ENCODE measurements at places on chromosomes 11 and 22. TPM values are rescaled to one million over a fixed set of nuclear protein-coding genes. Genes with fewer than 3 reads are reported as not detected.

The EIF3F gene
- total RNA-seq = 137 TPM

The HBE1 gene
- not detected for total RNA-seq

The KCNA4 gene
- total RNA-seq = 2.1 TPM

The DMC1 gene
- total RNA-seq = 0.56 TPM

The C11orf91 gene
- not detected for total RNA-seq

The LRRC32 gene
- total RNA-seq = 30.3 TPM

The DUSP18 gene
- 2.2 TPM for total RNA-seq

The CYB561A3 gene
- total RNA-seq = 14.2 TPM

The MGAT3 gene
- total RNA-seq = 3.9 TPM

The SUSD2 gene
- 2.6 TPM for total RNA-seq

The GLYAT gene
- total RNA-seq = 0.22 TPM

DNA sequence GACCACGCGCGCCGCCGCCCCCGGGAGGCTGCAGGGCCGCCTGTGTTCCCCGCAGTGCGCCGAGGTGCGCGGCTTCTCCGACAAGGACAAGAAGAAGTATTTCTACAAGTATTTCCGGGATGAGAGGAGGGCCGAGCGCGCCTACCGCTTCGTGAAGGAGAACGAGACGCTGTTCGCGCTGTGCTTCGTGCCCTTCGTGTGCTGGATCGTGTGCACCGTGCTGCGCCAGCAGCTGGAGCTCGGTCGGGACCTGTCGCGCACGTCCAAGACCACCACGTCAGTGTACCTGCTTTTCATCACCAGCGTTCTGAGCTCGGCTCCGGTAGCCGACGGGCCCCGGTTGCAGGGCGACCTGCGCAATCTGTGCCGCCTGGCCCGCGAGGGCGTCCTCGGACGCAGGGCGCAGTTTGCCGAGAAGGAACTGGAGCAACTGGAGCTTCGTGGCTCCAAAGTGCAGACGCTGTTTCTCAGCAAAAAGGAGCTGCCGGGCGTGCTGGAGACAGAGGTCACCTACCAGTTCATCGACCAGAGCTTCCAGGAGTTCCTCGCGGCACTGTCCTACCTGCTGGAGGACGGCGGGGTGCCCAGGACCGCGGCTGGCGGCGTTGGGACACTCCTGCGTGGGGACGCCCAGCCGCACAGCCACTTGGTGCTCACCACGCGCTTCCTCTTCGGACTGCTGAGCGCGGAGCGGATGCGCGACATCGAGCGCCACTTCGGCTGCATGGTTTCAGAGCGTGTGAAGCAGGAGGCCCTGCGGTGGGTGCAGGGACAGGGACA, 2.7 kb downstream of the NLRP6 start:
- DNase-seq = peak; percentile 63

GRCh38 chr11:124943741-124944140, 7.9 kb upstream of the HEPACAM start:
- no peak for DNase-seq

- no peak for DNase-seq
Observed at GRCh38 chr11:93540896-93541553, 2.2 kb downstream of the SMCO4 start.

- DNase-seq = no peak
Observed at GRCh38 chr11:34135439-34135838, 30.0 kb downstream of the NAT10 start.

GRCh38 chr11:107043242-107044006, 25.1 kb upstream of the GUCY1A2 start:
- no peak for DNase-seq

- DNase-seq = peak; percentile 67
Observed at GRCh38 chr22:50506611-50507420, 686 bp downstream of the LMF2 start.

DNA sequence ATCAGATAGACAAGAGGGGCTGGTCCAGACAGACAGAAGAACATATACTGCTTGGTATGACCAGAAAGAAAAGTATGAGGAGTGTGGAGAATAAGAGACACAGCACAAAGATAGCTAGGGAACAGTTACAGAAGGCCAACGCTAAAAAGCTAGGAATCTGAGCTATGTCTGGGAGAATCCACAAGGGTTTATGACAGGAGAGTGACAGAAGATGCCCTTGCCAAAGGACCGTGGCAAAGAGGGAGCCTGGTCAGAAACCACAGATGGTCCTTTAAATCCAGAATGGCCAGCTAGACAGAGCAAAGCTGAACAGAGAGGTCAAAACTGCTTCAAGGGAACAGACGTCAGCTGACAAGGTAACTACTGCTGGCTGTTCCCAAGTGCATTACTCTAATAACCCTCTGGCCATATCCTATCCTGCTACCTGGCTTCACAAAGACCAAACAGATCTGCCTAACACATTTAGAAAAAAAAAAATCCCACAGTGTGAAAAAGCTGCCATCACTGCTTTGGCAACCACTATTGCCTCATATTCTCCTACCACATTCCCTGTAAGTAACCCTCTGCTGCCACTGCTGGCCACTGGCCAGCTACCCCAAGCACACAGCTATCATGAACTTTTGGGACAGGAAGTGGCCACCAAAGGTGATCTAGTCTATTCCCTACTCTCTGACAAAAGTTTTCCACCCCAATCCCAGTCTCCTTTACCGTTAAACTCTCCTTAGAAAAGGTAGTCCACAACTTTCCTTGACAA, 7.3 kb downstream of the SERGEF start:
- DNase-seq = no peak

- no peak for DNase-seq
Observed at GRCh38 chr11:31560842-31561476, 51.4 kb downstream of the ELP4 start.

GRCh38 chr11:78815831-78816230, 241.2 kb upstream of the NARS2 start:
- DNase-seq = no peak

- DNase-seq = peak; percentile 57
Observed at GRCh38 chr11:76380159-76380976, 564 bp downstream of the THAP12 start.

- no peak for DNase-seq
Observed at GRCh38 chr22:25748140-25748539, 6.2 kb downstream of the MYO18B start.

- DNase-seq = no peak
Observed at GRCh38 chr11:64036087-64037026, 626 bp downstream of the FLRT1 start.

DNA sequence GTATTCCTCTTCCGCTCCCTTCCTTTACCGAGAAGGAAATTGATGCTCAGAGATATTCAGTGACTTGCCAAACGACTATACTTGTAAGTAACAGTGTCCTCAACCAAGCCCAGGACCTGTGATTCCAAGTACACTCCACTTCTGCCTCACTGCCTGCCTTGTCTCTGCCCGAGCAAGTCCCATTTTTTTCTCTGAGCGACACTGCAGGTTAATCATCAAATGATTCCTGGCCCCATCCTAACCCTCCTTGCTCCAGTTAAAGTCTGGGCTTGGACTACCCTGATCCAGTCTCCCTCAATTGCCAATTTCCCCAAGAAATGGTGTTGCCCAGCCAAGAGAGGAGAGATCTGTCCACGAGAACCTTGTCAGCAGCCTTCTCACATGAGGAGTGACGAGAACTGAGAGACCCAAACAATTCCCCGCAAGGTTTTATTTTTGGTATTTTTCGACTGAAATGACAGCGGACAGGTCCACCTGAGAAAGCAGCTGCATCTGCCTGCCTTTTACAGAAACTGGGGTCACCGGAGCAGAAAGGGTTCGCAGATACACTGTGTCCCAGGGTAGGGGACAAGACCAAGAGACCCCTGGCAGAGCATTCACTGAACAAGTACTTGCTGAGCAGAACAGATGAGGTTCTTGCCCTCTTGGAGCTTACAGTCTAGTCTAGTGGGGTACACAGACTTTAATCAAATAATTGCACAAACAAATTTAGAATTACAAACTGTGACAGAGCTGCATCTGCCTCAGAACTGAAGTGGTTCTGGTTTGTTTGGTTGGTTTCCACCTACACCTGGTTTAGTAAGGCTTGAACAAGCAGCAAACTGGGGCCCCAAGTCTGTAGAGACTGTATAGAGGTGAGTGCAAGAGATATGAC, 11.4 kb downstream of the POU2AF1 start:
- DNase-seq = no peak

DNA sequence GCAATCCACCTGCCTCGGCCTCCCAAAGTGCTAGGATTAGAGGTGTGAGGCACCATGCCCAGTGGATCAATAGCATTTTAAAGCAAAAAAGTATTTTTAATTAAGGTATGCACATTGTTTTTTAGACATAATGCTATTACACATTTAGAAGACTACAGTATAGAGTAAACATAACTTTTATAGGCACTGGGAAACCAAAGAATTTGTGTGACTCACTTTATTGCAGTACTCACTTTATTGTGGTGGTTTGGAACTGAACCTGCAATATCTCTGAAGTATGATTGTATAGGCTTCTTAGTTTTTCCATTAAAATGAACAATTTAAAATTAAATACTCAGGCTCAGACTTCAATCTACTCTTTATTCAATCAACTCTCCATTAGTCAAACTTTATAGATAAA, 17.5 kb upstream of the CD3E start:
- DNase-seq = no peak

GRCh38 chr11:67099831-67100324, 19.2 kb upstream of the KDM2A start:
- DNase-seq = no peak

DNA sequence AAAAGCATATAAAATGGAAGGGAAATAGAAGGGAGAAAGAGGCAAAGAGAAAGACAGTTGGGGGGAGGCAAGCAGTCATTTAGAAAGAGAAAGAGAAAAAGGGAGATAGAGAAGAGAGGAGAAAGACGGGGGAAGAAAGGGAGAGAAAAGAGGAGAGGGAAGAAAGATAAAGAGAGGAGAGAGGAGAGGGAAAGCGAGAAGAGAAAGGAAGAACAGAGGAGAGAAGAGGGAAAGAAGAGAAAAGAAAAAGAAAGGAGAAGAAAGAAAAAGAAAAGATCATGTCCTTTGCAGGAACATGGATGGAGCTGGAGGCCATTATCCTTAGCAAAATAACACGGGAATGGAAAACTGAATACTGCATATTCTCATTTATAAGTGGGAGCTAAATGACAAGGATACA, 247.7 kb downstream of the MIAT start:
- no peak for DNase-seq

DNA sequence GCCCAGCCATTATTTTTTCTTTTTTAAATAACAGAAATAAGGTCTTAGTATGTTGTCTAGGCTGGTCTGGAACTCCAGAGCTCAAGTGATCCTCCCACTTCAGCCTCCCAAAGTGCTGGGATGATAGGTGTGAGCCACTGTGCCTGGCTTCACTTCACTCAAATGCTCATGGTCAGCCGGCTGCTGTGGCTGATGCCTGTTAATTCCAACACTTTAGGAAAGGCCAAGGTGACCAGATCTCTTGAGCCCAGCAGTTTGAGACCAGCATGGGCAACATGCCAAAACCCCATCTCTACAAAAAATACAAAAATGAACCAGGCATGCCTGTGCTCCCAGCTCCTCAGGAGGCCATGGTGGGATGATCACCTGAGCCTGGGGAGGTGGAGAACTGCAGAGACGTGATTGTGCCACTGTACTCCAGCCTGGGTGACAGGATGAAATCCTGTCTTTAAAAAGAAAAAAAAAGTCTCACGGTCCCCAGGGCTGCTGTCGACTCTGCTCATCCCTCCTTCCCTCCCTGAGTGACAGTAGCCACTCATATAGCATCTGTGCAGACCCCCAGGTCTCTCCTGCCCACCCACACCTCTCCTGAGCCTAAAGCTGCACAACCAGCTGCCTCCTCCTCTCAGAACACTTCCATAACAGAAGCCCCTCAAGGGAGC, 3.6 kb downstream of the YDJC start:
- no peak for DNase-seq

GRCh38 chr11:133164986-133165385, 367.3 kb downstream of the OPCML start:
- DNase-seq = no peak

Measured in Right ventricle myocardium superior (tissue), 1 donor.